ENCODE measurements at places on chromosomes 4 and X. TPM values are rescaled to one million over a fixed set of nuclear protein-coding genes. Genes with fewer than 3 reads are reported as not detected.

DNA sequence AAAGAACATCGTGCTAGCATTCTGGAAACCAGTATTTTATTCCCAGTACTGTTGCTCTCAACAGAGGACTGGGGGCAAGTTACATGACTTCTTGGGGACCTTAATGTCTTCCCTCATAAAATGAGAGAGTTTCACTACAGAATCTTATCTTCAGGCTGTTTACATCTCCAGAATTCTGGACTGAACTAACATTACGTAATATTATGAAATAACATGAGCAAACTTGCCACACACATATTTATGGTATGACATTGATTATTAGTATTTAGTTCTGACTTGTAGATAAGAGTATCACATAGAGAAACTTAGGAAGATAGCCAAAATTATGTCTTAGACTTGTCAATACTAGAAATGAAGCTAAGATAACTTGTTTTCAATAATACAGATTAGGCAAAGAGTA is 68.0 kb downstream of the NFKB1 start:
- peaks cover 13% of the 10 kb centered on the region for H3K4me1 ChIP-seq
- no peaks in the 10 kb centered on the region for H3K27me3 ChIP-seq
- H3K4me3 ChIP-seq = no peak overlapping the region
- no peak overlapping the region for H3K27ac ChIP-seq

The GABRG1 gene
- not detected for polyA plus RNA-seq

DNA sequence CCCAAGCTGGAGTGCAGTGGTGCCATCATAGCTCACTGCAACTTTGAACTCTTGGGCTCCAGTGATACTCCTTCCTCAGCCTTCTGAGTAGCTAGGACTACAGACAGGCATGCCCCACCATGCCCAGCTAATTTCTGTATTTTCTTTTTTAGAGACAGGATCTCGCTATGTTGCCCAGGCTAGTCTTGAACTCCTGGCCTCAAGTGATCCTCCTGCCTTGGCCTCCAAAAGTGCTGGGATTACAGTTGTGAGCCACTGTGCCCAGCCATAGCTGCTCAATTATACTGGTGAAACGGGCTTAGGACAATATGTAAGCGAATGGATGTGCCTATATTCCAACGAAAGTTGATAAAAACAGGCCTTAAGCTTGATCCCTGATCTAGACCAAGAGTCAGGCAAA is 13.1 kb downstream of the CASP3 start:
- peaks cover 15% of the 10 kb centered on the region for H3K4me1 ChIP-seq
- no peak overlapping the region for H3K27ac ChIP-seq
- no peak overlapping the region for H3K4me3 ChIP-seq
- no peak for DNase-seq

- H3K4me1 ChIP-seq = no peaks in the 10 kb centered on the region
- no peak overlapping the region for H3K4me3 ChIP-seq
- H3K27ac ChIP-seq = no peak overlapping the region
- no peaks in the 10 kb centered on the region for H3K27me3 ChIP-seq
- no peaks in the 10 kb centered on the region for H3K36me3 ChIP-seq
Observed at GRCh38 chr4:25535701-25536473, 119.8 kb upstream of the SLC34A2 start.
